NCI-H1092 (cell line): ENCODE measurements at places on chromosomes 16 and 17.

GRCh38 chr16:4660454-4661007 lies 32.8 kb upstream of the NUDT16L1 start:
- DNase-seq = peak; percentile 93

DNA sequence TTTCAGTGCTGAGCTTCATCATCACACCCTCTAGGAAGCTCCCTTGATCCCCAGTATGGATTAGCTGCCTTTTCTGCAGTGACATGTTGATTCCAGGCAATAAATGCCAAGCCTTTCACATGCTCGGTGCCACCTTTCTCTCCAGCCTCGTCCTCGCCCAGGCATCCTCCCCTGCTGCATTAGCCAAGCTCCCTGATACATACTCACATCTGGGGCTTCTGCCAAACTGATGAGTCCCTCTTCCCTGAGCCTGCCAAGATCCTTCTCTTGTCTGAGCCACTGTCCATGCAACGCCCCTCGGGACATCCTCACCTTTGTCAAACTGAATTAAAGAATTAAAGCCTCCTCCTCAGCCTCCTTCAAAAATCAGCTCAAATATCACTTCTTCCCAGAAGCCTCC lies 538.5 kb upstream of the CDH11 start:
- DNase-seq = no peak

- DNase-seq = no peak
These were observed 61.4 kb downstream of the VAT1L start for GRCh38 chr16:77849646-77850258.

DNA sequence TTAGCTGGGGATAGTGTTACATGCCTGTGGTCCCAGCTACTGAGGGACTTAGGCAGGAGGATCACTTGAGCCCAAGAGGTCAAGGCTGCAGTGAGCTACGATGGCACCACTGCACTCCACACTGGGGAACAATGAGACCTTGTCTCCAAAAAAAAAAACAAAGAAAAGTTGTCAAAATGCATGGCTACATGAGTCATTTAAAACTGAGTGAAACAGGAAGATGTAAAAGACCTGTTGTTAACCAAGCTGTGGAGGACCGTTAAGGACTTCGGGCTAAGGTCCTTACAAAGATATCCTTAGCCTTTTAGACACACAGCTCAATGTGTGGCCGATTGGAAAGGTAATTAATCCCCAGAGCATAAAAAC lies 25.1 kb downstream of the ZP2 start:
- no peak for DNase-seq

- DNase-seq = no peak
These were observed 11.6 kb downstream of the COPZ2 start for GRCh38 chr17:48025904-48026501.

GRCh38 chr16:67210069-67210937 lies 11.4 kb downstream of the ELMO3 start:
- no peak for DNase-seq
